H9 (cell line): ENCODE measurements at places on chromosomes 6 and 20.
A peak's percentile ranks its signal among the peaks of the same experiment; 100 is the strongest.

DNA sequence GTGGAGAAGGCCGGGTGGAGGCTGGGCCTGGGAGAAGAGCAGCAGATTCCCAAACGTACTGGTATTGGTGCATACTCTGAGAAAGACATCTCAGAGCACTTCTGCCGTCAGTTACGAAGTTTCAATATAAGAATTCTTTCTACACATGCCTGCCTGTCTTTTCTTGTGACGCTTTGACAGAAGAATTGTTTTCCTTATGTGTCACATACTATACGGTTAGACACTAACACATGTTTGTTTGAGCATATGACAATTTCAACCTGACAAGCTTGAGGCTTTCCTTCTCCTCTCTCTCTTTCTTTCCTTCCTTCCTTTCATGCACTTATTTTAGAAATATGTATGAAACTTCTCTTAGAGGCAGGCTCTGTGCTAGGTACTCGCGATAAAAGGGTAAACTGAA is 360.0 kb downstream of the QKI start:
- H3K27ac ChIP-seq: no peak overlapping the region
- DNase-seq: no peak
- H3K27me3 ChIP-seq: no peaks in the 10 kb centered on the region
- no peaks in the 10 kb centered on the region for H3K4me1 ChIP-seq
- H3K36me3 ChIP-seq: no peaks in the 10 kb centered on the region

DNA sequence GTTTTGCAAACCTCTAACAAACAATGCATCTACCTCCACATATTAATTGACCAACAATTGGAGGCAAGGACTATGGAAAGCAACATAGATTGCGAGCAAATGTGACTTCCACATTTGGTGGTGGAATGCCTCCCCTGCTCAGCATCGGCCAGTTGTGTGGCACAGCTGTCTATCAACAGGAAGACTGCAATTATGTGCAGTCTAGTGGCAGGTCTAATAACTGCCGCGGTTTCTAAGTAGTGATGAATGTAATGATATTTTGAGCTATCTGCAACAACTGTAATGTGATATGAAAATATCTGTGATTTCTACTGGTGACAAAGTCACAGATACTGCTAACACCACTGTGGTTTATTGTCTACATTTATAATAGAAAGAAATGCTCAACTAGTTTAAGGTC is 56.8 kb downstream of the NCR2 start:
- H3K27me3 ChIP-seq: no peaks in the 10 kb centered on the region; the same call in 1 of the 2 replicates
- no peaks in the 10 kb centered on the region; the same call in 1 of the 2 replicates for H3K36me3 ChIP-seq
- no peak overlapping the region for H3K27ac ChIP-seq
- no peak overlapping the region for H3K4me3 ChIP-seq

DNA sequence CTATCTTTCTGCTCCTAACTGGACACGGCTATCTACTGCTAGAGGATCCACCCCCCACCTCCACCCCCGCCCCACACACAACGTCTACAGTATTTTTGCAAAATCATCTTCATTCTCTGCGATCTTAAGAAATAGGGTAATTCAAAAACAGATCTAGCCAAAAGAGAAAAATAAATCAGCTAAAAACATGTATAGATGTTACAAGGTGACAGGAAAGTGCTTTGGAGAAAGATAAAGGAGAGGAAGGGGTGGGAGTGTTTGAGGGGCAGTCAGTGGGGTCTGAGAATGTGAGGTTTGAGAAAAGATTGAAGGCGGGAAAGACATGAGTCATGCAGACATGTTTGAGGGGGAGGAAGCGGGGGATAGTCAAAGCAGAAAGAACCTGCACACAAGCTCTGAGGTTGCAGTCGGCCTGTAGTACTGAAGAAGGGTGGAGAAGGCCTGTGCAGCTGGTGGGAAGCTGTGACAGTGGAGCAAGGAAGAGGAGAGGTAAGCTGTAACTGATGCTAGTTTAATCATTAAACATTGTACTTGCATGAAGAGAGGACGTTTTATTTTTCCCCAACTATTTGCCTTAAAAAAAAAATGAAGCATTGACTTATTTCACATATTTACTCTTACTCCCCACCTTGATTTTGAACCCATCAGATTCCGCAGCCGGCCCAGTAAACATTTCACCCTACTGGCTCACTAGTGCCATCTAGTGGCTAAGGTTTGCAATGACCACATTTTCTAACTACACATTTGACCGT is 332.6 kb downstream of the ADGRB3 start:
- no peak overlapping the region; the same call in 2 of the 3 replicates for H3K4me3 ChIP-seq
- no peaks in the 10 kb centered on the region for H3K4me1 ChIP-seq
- H3K36me3 ChIP-seq: no peaks in the 10 kb centered on the region
- H3K27ac ChIP-seq: no peak overlapping the region
- H3K27me3 ChIP-seq: no peaks in the 10 kb centered on the region

DNA sequence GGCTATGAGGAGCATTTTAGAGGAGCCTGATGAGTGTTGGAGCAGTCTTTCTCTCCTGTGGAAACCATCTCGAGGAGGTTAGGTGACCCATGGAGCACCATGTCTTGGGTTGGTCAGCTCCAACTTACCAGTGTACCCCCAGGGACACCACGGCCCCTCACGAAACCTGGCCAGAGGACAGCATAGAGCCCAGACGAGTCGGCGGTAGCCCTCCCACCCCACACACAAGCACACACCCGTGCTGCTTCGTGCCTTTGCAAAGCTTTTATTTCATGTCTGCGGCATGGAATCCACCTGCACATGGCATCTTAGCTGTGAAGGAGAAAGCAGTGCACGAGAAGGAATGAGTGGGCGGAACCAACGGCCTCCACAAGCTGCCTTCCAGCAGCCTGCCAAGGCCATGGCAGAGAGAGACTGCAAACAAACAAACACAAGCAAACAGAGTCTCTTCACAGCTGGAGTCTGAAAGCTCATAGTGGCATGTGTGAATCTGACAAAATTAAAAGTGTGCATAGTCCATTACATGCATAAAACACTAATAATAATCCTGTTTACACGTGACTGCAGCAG is 53.6 kb downstream of the EZR start:
- DNase-seq: no peak
- H3K4me3 ChIP-seq: no peak overlapping the region
- H3K4me1 ChIP-seq: no peaks in the 10 kb centered on the region
- no peaks in the 10 kb centered on the region for H3K27me3 ChIP-seq
- peaks cover 47% of the 10 kb centered on the region; the same call in 2 of the 3 replicates for H3K36me3 ChIP-seq

DNA sequence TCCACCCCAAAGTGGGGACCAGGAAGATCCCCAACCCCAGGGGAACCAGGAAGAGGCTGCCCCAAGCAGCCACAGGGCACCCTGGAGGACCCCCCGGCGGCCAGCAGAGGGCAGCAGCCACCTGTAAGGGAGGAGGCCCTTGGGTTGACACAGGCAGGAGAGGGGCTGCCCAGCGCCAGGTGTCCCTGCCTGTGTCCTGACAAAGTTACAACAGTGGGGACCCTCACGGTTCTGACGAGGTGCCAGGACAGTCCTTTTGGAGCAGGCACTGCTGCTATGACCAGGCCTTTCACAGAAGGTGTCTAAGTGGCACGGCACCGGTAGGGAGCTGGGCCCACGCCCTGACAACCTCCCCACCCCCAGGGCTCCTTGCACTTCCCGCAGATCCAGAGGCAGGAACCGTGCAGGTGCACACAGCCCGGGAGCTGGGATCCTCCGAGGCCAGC is 176.7 kb downstream of the BMP7 start:
- no peaks in the 10 kb centered on the region for H3K4me1 ChIP-seq
- no peaks in the 10 kb centered on the region; the same call in 1 of the 2 replicates for H3K27me3 ChIP-seq
- H3K27ac ChIP-seq: no peak overlapping the region
- DNase-seq: peak; percentile 88
- no peak overlapping the region for H3K4me3 ChIP-seq
